ENCODE measurements at places on chromosomes 1 and 21. TPM values are rescaled to one million over a fixed set of nuclear protein-coding genes. Genes with fewer than 3 reads are reported as not detected.

The RPE65 gene
- total RNA-seq = not detected

The LCE1B gene
- not detected for total RNA-seq

The AMY2A gene
- total RNA-seq = not detected

The CR1L gene
- not detected for total RNA-seq

The RIMKLA gene
- total RNA-seq = 1.1 TPM

The CDC42 gene
- total RNA-seq = 143 TPM

The CD34 gene
- not detected for total RNA-seq

The GREM2 gene
- total RNA-seq = 0.14 TPM

The OR10T2 gene
- not detected for total RNA-seq

The AGT gene
- total RNA-seq = 0.13 TPM

The GBP7 gene
- total RNA-seq = not detected
